ENCODE measurements at places on chromosomes 3 and 15.
A peak's percentile ranks its signal among the peaks of the same experiment; 100 is the strongest.

- H3K4me1 ChIP-seq, result no peaks in the 10 kb centered on the region
- H3K27me3 ChIP-seq, result no peaks in the 10 kb centered on the region
- no peak overlapping the region for H3K27ac ChIP-seq
- no peak for DNase-seq
- H3K36me3 ChIP-seq, result no peaks in the 10 kb centered on the region
These were observed 72.9 kb downstream of the CD200 start for GRCh38 chr3:112405845-112406244.

DNA sequence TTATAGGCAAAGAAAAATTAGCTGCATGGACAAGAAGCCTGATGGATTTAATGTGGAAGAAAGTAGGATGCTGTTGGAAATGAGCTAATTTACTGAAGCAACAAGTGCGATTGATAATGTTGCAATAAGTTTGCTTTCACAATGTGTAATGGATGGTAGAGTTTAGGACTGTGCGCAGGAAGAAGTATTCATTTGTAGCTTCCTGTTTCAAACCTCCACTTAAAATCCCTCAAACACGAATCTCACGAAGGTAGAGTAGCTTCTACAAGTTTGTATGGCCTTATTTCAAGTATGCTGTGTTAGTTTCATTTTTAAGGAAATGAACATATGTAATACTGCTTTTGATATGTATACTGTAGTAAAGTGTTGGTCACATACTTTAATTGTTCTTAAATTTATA is 42.3 kb downstream of the KCNH8 start:
- H3K36me3 ChIP-seq, result no peaks in the 10 kb centered on the region
- no peak for DNase-seq
- H3K27ac ChIP-seq, result no peak overlapping the region
- no peak overlapping the region for H3K4me3 ChIP-seq

GRCh38 chr3:79200456-79200855 is 567.3 kb downstream of the ROBO1 start:
- H3K36me3 ChIP-seq, result no peaks in the 10 kb centered on the region
- no peak overlapping the region for H3K27ac ChIP-seq
- no peaks in the 10 kb centered on the region for H3K27me3 ChIP-seq
- DNase-seq, result no peak
- no peak overlapping the region for H3K4me3 ChIP-seq

DNA sequence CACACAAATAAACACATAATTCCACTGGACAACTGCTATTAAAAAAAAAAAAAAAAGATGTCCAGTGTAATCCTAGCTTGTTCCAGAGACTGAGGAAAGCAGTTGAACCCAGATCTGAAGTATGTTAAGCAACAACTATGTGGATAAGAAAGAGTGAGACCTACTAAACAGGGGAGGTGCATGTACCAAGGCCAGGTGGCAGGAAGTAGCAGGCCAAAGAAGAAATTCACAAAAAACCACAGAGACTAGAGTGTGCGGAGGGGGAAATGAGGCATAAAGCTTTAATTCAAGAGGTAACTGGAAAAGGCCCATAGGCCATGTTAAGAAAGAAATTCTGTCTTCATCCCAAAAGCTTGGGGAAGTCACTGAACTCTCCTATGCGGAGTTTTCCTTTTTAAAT is 490.0 kb downstream of the NAALADL2 start:
- DNase-seq, result no peak
- H3K36me3 ChIP-seq, result no peaks in the 10 kb centered on the region

DNA sequence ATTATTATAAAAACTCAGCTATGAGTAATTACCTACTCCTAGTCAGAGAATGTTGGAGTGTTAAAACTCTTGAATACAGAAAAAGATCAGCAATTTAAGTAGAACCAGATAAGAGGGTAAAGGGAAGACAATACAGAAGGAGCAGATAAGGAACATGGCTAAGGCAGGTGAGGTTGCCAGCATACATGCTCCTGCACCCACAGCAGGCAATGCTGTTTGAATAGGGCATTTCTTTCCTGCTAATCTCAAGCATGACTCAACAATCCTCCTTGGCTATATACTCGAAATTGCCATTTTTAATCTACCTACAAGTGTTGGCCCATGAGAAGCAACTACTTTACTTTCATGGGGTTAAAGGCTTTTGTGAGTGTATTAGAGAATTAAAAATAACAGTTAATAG is 494.5 kb downstream of the DIPK2A start:
- DNase-seq, result no peak
- no peaks in the 10 kb centered on the region for H3K36me3 ChIP-seq
- H3K27me3 ChIP-seq, result no peaks in the 10 kb centered on the region
- H3K4me3 ChIP-seq, result no peak overlapping the region
- H3K4me1 ChIP-seq, result no peaks in the 10 kb centered on the region

DNA sequence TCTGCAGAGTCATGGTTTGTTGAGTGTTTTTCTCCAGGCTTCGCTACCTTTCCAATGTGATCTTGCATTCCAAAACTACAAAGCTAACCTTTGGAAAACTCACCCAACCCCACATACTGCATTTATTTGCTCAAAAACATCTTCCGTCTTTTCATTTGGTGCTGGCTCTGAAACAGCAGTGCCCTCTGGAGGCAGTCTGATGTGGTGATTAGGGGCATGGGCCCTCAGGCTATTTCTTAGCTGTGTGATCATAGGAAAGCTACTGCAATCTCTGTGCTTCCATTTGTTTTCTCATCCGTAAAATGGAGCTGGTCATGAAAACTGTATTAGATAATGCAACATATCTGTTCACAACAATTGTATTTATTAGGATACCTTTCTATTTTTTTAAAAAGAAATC is 47.0 kb downstream of the MTHFS start:
- H3K4me1 ChIP-seq, result peaks cover 5% of the 10 kb centered on the region
- H3K36me3 ChIP-seq, result peaks cover 37% of the 10 kb centered on the region
- no peak overlapping the region for H3K4me3 ChIP-seq
- no peaks in the 10 kb centered on the region for H3K27me3 ChIP-seq
- DNase-seq, result no peak

DNA sequence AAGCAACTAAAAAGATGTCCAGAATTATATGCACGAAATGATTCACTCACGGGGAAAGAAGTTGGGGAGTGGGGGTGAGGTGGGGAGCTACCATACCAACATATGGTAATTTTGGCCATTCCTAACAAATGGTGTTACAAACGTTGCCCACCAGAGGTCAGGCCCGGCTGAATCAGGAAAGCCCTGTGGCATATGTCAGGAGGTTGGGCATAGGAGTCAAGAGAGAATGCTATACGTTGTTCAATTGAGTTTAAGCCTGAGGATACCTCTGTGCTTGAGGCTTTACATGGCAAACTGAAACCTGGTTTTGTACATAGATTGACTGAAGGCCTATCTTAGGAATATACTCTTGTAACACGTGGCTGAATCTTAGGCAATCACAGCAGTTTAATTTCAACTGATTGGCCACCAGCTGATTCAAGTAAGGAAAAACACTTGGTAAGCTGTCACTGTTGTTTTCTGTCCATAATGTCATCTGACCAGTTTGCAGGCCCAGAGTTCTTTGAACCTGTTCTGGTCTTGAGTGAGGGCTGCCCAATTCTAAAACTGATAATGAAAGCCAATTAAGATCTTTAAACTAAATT is 23.4 kb upstream of the SLC2A2 start:
- no peak overlapping the region for H3K27ac ChIP-seq
- H3K27me3 ChIP-seq, result no peaks in the 10 kb centered on the region
- DNase-seq, result peak; percentile 49
- H3K4me3 ChIP-seq, result no peak overlapping the region

GRCh38 chr15:101053261-101053660 is 134.1 kb downstream of the LRRK1 start:
- no peaks in the 10 kb centered on the region for H3K4me1 ChIP-seq
- H3K27ac ChIP-seq, result no peak overlapping the region

DNA sequence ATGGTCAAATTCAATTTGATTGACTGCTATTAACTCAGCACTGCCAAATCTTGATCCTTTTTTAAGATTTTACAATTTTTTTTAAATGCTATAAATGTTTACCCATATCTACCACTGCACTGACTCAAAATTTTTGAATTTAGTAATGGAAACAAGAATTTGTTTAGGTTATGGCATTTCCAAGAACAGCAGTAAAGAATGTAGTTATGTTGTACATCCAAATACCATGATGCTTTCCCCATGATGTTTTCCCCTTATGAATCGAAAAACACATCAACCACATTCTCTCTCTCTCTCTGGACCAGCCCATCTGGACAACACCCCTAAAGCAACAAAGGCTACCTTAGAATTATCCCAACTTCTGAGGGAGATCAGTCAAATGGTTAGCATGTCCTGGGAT is 14.2 kb downstream of the CHRM5 start:
- DNase-seq, result no peak
- no peak overlapping the region for H3K27ac ChIP-seq
- no peak overlapping the region for H3K4me3 ChIP-seq

DNA sequence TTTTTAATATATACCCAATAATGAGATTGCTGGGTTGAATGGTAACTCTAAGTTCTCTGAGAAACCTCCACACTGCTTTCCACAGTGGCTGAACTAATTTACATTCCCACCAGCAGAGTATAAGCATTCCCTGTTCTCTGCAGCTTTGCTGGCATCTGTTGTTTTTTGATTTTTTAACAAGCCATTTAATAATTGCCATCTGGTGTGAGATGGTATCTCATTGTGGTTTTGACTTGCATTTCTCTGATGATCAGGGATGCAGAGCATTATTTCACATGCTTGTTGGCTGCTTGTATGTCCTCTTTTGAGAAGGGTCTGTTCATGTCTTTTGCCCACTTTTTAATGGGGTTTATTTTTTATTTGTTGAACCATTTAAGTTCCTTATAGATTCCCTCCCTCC is 75.0 kb upstream of the EPHB3 start:
- no peak for DNase-seq
- H3K27ac ChIP-seq, result no peak overlapping the region
- no peaks in the 10 kb centered on the region for H3K36me3 ChIP-seq
- H3K27me3 ChIP-seq, result peaks cover 34% of the 10 kb centered on the region
- no peaks in the 10 kb centered on the region for H3K4me1 ChIP-seq
- H3K4me3 ChIP-seq, result no peak overlapping the region

DNA sequence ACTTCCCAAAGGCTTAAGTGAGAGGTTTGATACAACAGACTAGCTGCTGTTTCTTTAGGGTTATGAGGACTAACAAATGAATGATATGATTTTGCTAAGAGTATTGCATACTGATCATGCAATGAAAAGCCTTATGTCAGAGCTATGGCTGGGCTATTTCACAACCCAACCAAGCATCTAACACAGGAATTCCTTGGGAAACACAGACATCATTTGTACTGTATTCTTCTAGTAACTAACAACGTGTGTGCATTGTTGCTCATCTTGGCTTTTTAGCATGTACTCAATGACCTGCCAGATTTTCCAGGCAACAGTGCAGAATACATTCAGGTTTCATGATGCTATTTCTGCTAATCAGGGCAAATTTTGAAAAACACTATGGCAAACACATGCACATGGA is 19.3 kb downstream of the PDZRN3 start:
- H3K27me3 ChIP-seq, result peaks cover 8% of the 10 kb centered on the region
- no peak overlapping the region for H3K27ac ChIP-seq
- no peak overlapping the region for H3K4me3 ChIP-seq
- H3K36me3 ChIP-seq, result no peaks in the 10 kb centered on the region

DNA sequence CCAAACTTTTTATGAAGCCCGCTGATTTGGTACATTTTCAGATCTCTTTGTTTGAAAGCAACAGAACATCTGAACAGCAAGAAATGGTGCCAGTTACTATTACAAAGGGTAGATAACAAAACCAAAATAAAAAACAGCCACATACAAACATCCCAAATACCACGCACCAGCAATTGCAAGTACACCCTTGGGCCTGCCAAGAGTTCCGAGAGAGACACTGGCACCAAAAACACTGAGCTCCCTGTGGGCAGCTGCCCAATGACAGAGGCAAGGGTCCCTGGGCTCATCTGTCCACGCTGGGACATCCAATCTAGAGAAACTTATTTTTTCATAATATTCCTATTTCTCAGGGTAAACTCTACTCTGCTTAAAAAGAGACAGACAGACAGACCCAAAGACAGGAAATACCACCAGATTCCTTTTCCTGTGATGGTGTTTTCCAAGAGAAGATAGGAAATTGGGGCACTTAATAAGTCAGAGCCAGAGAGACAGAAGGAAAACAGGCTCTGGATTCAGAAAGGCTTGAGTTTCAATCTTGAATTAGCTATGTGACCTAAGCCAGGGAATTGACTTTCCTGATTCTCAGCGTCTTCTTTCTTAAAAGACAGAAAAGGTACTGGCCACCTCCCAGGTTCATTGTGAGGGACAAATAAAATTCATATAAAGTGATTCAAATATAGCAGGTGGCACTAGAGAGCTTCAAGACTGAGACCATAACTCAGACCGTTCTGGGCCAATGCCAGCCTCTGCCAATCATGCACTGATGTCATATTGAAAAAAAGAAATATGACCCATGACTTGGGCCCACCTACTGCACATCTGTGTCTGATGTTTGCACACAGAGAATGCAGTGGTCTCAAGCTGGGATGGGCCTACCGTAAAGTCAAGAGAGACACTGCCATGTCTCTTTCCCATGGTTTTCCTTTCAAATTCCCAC is 61.3 kb downstream of the FOXP1 start:
- H3K27ac ChIP-seq, result no peak overlapping the region
- no peaks in the 10 kb centered on the region for H3K36me3 ChIP-seq
- peaks cover 2% of the 10 kb centered on the region for H3K4me1 ChIP-seq
- no peak overlapping the region for H3K4me3 ChIP-seq

DNA sequence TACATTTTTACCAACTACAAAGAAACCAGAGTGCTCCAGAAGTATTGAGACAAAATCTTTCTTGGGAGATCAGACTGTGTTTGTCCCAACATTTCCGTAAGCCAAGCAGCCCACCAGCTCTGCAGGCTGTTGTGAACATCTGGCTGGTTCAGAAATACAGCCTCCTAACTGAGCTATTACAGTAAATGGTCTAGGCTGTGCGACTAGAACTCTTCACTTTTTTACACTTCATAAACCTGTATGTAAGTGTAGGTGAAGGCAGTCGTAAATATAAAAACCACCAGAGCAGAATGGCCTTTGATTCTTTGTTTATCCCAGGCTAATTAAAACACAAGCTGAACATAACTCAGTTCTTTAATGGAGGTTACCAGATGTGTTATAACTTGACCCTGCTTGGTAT is 235.3 kb downstream of the ARRDC4 start:
- no peaks in the 10 kb centered on the region for H3K27me3 ChIP-seq
- H3K27ac ChIP-seq, result no peak overlapping the region
- no peaks in the 10 kb centered on the region for H3K4me1 ChIP-seq
- H3K4me3 ChIP-seq, result no peak overlapping the region
- DNase-seq, result no peak
- no peaks in the 10 kb centered on the region for H3K36me3 ChIP-seq

DNA sequence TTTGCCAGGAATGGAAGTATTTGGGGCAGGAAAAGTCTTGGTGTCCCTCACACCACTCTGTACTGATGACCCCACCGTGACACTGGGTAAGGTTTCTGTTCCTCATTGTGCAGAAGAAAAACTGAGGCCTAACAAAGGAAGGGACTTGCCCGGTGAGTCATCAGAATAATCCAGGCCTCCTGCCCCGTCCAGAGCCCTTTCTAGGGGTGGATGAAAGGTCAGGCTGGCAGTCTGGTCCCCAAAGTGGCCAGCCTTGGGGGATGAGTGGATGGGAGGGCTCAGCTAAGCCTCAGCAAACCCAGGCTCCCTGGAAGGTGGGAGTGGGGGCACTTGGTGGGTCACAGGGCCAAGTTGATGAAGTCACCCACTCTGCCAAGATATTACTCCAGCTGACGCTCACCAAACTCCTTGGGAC is 2.3 kb upstream of the DNAH1 start:
- no peak for DNase-seq
- H3K4me1 ChIP-seq, result no peaks in the 10 kb centered on the region
- H3K36me3 ChIP-seq, result no peaks in the 10 kb centered on the region
- H3K4me3 ChIP-seq, result no peak overlapping the region

- DNase-seq, result no peak
- H3K27me3 ChIP-seq, result no peaks in the 10 kb centered on the region
- no peak overlapping the region for H3K4me3 ChIP-seq
- H3K4me1 ChIP-seq, result peaks cover 50% of the 10 kb centered on the region
- H3K36me3 ChIP-seq, result peaks cover 20% of the 10 kb centered on the region
These were observed 18.5 kb downstream of the ALCAM start for GRCh38 chr3:105385179-105385578.

Data from RWPE2 (cell line).